CD14-positive monocyte (primary cell): ENCODE measurements at places on chromosomes 1 and 21.
A peak's percentile ranks its signal among the peaks of the same experiment; 100 is the strongest.

GRCh38 chr1:155284476-155284875 is 7.2 kb downstream of the HCN3 start:
- DNase-seq: no peak

DNA sequence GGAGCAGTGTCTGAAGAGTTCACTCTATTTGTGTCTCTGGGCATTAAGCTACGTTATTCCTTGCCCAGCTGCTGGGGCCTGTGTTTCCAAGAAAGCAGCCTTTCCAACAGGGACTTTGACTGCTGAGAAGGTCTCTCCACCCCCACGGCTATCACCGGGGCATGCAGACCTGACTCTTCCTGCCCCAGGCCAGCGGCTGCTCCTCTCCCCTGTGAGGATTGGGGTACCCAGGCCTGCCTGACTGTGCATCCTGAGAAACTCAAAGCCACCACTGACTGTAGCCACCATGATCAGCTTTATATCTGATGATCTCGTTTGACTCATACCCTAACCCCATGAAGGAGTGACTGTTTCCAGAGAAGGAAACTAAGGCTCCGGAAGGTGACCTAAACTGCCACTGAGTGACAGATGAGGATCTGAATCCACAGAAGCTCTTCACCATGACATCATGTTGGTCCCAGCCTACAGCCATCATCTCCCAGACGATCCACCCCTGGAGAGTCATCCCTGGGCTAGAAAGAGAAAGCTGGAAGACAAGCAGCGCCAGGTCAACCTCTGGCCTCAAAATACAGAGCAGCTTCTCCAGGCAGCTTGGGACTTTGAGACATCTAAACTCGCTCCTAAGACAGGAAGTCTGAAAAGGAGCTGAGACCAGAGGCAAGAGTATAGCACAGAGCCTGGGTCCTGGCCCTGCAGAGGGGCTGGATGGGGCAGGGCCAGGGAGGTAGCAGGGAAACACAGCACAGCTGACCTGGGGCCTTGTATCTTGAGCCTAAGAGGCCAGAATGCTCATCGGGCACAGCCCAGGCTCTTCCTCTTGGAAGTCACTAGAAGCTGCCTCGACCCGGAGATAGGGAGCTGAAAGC is 244.0 kb upstream of the VAMP3 start:
- DNase-seq: no peak

GRCh38 chr1:31701091-31701736 is 2.6 kb downstream of the COL16A1 start:
- DNase-seq: peak; percentile 13

DNA sequence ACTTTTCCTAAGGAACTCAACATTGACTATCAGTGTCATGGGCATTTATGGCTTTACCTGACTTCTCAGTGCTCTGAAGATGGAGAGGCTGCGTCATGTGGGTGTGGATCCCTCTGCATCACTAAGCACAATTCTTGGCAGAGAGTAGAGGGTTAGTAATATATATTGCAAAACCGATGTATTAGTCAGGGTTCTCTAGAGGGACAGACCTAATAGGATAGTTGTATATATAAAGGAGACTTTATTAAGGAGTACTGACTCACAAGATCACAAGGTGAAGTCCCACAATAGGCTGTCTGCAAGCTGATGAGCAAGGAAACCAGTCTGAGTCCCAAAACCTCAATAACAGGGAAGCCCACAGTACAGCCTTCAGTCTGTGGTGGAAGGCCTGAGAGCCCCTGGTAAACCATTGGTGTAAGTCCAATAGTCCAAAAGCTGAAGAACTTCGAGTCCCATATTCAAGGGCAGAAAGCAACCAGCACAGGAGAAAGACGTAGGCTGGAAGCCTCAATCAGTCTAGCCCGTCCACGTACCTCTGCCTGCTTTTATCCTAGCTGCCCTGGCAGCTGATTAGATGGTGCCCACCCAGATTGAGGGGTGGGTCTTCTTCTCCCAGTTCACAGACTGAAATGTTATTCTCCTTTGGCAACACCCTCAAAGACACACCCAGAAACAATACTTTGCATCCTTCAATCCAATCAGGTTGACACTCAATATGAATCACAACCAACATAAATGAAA is 159.7 kb upstream of the NRIP1 start:
- peak; percentile 79 for DNase-seq

DNA sequence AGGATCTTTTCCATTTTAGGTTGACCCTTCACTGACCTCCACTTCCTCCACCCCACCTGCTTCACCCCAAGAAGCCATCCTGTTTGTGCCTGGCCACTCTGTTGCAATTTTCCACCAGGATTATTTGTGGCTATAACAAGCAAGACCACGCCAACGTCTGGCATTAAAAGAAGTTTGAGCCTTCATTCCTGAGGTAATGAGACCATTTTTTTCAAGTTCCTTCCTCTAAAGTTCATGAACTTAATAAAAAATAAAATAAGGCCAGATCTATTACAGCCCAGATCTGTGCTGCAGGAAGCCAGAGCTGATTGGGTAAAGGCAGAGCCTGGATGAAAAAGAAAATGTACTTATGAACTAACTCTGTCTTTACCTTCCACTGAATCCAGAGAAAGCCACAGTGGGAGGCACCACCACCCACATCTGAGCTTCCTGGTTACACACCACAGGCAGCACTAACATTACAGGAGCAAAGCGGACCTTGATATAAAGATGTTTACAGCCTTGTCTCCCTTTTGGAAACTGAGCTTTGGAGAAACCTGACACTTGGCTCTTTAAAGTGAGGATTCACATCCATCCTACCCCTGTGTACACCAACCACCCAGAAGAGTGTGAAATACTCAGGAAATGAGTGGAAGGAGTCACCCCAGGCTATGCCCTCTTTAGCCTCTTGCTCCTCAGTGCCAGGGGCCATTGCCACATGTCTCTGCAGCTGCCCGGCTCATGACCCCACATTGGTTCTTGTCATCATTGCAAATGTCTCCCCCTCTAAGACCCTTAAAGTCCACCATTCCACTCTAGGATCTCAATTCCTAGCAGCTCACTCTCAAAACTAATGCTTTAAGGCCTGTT is 293.6 kb downstream of the PLPP3 start:
- DNase-seq: no peak
